Right atrium auricular region (tissue), 2 donors: ENCODE measurements at places on chromosomes 5 and 9.

DNA sequence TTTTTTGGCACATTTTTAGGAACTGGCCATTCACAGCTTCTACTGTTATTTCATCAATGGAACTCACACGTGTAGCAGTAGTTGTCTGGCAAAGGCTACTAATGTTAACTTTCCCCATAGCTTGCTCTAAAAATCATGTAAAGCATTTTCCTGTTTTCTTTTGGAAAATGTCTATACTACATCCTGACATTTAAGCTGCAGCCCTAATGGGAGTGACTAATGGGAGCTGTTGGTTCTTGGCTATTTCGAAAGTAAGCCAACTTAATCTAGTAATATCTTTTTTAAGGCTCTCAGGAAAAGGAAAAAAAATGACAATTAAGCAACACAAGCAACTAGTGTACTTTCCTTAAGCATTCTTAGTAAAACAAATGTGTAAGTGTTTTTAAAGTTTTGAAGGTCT lies 169.2 kb downstream of the SLC12A2 start:
- no peak for DNase-seq

DNA sequence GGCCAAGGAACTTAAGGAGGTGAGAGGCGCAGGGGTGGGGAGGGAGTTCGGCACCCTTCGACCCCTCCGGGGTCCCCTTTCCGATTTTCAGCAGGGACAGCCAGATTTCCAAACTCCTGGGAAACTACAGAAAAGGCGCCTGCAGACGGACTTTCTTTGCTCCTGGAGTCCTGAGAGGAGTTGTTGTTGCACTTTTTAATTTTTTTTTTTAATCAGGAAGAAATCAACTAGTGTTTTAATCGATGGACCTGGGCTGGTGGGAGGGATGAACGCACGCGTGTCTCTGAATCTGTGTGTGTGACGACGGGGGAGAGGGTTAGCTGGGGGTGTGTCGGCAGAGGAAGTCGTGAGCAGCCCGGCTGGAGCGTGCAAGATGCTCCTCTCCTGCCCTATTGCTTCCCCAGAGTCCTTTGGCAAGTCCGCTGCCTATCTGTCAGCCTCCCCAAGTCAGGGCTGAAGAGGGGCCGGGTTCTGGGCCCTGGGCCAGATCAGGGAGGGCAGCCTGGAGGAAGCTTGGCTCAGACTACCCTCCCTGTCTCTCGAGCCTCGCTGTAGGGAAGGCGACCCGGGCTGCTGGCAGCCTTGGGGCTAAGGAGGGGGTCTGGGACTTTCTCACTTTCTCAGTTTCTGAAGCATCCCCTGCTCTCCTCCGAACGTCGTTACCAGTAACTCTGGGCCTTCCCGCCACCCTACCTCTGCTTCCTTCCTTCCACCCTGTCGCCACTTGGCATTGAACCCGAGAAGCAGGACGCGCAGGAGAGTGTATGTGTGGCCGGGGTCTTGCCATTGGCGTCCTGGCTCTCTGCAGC lies 731 bp downstream of the PRR16 start:
- DNase-seq = peak; percentile 58

- DNase-seq = no peak
Measured at GRCh38 chr5:10676224-10676623, 84.8 kb downstream of the DAP start.

GRCh38 chr5:66814146-66814991 lies 218.2 kb downstream of the MAST4 start:
- DNase-seq = no peak

GRCh38 chr5:25694801-25695200 lies 1050.0 kb upstream of the CDH10 start:
- DNase-seq = no peak

DNA sequence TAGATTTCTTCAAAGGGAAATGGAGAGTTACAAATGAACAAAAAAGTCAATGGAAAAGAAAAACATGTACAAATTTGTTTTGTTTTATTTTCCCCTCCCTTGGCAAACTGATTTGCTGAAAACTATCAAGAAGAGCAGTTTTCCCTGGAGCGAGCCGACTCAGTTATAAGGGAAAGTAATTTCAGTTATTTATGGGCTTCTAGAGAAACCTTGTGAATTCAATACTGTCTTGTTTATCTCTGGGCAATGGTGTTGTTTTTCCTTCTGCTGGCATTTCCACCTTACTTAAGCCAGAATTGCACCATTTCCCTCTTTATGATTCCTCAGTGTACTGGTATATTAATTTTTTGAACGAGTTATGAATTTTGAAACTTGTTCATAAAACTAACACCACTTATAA lies 1163.6 kb downstream of the CDH12 start:
- DNase-seq = no peak

GRCh38 chr5:104513121-104513602 lies 950.6 kb upstream of the NUDT12 start:
- no peak for DNase-seq

GRCh38 chr9:77848404-77848803 lies 183.2 kb downstream of the GNAQ start:
- no peak for DNase-seq

GRCh38 chr5:124087752-124088151 lies 575.8 kb downstream of the CSNK1G3 start:
- DNase-seq = no peak

DNA sequence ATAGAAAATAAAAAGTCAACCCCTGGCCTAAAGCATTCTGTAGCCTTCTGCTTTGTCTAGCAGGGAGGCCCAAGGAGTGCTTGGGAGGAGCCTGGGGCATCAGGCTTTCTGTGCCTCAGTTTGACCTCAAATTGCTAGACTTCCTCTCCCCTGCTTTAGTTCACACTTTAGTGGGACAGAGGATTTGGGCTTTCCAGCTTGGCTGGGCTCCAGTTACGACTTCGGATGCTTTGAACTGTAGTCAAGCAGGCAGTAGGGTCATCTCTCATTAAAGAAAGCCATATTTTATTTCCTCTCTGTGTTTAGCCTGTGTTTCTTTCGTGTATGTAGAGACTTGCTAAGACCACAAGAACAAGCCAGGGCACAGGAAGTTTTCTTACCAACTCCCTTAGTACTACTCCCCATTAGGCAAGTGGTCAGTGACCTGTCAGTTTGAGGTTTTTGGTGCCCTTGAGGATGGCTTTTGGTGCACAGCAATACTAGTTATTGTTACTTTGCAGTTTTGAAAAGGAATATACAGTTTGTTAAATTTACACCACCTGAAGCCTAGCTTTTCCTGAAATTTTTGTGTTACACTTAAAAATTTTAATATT lies 334.7 kb downstream of the NDUFS4 start:
- DNase-seq = no peak

- no peak for DNase-seq
Measured at GRCh38 chr9:120344230-120344629, 235.7 kb downstream of the CDK5RAP2 start.

GRCh38 chr9:130209422-130209821 lies 37.2 kb downstream of the NCS1 start:
- no peak for DNase-seq

DNA sequence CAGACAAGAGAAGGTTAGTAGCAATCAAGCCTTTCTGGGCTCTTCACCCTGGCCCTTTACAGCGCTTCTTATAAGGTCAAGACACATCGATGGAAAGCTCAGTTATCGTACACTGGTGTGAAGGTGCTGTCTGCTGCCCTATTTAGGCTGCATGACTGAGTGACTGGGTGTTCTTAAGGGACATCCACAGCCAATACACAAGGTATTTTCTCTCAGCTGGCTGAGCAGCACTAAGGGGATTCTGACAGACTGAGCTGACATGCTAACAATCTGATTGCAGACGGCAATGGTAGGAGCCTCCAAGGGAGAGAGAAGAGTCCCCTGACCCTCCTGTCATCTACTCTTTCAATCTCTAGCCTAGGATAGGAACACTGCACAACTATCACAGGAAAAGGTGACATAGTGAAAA lies 577.9 kb downstream of the ISL1 start:
- DNase-seq = no peak

DNA sequence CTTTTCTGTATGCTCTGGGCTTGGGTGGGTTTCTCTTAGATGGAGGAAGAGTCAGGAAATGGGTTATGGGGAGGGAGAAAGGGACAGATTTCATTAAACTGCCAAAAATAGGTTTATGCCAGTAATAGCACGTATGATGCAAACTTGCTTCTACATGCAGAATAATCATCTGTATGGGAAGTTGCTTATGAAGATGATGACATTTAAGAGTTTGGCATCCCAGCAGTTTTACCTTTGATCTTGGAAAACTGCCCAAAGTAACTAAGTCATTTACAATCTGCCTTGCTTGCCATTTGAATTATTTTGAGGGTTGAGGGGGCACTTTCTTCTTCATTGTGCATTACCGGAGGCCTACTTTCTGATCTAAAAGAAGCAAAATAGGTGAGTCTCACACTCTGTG lies 282.9 kb upstream of the ANKRD55 start:
- DNase-seq = no peak

GRCh38 chr5:61732796-61733195 lies 400.7 kb downstream of the ZSWIM6 start:
- no peak for DNase-seq

DNA sequence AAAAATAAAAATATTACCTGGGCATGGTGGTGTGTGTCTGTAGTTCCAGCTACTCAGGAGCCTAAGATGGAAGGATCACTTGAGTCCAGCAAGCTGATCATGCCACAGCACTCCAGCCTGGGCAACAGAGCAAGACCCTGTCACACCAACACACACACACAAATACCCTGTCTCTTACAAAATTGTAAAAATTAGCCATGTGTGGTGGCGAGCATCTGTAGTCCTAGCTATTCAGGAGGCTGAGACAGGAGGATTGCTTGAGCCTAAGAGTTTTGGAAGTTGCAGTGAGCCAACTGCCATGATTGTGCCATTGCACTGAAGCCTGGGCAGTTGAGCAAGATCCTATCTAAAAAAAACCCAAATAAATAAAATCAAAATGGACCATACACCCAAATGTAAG lies 32.1 kb upstream of the DENND4C start:
- no peak for DNase-seq

DNA sequence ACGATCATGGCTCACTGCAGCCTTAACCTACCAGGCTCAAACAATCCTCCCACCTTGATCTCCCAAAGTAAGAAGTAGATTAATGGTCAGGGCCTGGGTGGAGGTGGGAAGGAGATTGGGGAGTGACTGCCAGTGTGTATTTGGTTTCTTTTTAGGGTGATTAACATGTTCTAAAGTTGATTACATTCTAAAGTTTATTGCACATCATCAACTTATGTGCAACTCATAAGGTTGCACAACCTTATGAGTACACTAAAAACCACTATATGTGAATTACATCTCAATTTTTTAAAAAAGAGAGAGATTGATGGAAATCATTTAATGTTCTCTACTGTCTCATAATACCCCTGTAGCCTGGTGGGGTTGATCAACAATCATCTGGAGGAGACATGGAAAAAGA lies 218.1 kb downstream of the AOPEP start:
- no peak for DNase-seq

DNA sequence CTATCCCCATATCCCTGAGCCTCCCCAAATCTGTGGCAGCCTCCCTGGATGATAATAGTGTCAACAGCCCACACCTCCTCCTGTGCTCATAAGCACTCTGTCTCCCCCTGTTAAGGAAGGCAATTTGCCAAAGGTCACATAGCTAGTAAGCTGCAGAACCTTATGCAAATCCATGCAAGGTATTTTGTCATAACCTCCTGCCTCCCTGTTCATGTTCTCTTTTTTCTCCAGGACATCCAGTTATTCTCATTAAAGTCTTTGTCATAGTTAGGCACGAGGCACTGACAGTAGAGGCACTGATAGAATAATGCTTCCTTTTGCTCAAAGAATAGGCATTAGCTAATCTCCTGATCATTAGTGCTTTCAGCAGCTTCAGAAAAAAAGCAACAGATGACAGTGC lies 10.2 kb upstream of the AUH start:
- DNase-seq = no peak

- DNase-seq = no peak
Measured at GRCh38 chr9:78680196-78680595, 383.3 kb downstream of the PSAT1 start.

GRCh38 chr5:174563899-174564298 lies 160.5 kb upstream of the MSX2 start:
- DNase-seq = no peak

- no peak for DNase-seq
Measured at GRCh38 chr5:131541071-131541470, 94.0 kb downstream of the RAPGEF6 start.

- DNase-seq = no peak
Measured at GRCh38 chr9:88809355-88810161, 181.7 kb upstream of the S1PR3 start.

- DNase-seq = no peak
Measured at GRCh38 chr9:128893354-128893753, 11.4 kb downstream of the LRRC8A start.

- DNase-seq = no peak
Measured at GRCh38 chr5:28822071-28822470, 1783.7 kb upstream of the CDH9 start.

DNA sequence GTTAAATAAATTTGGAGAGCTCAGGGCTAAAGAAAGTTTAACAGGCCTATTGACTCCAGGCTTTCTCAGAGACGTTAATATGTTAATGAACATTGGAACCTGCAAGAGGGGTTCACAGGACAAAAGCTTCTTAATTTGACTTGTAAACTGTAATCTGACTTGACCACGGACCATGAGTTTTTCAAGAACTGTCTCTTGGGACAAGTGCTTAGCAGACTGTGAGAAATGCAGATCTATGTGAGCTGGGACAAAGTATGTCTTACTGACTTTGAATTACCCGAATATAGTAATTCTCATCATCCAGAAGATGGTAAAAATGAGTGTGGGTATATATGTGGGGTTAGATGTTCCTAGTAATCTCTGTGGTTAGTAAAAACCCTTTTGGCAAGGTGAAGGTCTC lies 186.6 kb downstream of the ATP10B start:
- DNase-seq = no peak

DNA sequence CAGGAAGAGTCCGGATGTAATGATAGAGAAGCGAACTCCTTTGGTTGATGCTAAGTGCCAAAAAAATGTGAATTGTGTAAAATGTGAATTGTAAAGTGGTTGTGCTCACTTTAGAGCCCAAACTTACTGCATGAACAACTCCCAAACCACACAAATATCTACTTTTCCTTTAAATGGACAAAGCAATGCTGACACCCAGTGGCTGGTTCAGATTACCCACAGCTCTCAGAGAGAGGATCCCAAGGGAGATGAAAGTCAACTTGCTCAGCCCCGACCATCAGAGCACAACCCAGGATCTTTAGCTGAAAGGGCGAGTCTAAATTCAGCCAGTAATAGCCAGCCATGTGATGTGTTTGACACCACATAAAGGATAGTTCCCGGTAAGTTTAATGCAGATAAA lies 133.7 kb downstream of the NMUR2 start:
- DNase-seq = no peak

DNA sequence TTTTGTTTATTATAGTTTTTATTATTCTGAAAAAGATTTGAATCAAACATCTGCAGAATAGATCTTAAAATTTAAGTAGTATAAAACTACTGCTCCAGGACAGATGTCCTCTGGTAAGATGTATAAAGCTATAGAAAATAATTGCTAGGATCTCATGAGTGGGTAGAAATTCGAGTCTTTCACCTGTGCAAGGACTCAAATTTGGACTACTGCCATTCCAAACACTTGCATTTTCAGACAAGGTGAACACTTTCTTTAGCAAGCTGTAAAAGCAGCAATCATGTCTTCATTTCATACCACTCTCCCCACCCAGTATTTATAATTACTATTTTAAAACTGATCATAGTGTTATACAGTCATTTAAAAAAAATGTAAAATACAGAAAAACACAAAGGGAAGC lies 20.7 kb downstream of the SKP2 start:
- no peak for DNase-seq
